DMS79 treated with DMSO at 0.1 percent for 48 hours (cell line): ENCODE measurements at places on chromosomes 2 and 18.
A peak's percentile ranks its signal among the peaks of the same experiment; 100 is the strongest.

DNA sequence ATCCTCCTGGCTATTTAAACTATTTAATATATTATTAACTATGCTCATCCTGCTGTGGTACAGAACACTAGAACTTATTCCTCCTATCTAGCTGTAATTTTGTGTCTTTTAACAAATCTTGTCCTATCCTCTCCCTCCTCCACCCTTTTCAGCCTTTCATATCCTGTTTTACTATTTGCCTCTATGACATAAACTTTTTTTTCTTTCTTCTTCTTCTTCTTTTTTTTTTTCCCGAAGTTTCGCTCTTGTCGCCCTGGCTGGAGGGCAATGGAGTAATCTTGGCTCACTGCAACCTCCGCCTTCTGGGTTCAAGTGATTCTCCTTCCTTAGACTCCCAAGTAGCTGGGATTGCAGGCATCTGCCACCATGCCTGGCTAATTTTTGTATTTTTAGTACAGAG is 201.5 kb downstream of the LPIN1 start:
- DNase-seq: no peak

DNA sequence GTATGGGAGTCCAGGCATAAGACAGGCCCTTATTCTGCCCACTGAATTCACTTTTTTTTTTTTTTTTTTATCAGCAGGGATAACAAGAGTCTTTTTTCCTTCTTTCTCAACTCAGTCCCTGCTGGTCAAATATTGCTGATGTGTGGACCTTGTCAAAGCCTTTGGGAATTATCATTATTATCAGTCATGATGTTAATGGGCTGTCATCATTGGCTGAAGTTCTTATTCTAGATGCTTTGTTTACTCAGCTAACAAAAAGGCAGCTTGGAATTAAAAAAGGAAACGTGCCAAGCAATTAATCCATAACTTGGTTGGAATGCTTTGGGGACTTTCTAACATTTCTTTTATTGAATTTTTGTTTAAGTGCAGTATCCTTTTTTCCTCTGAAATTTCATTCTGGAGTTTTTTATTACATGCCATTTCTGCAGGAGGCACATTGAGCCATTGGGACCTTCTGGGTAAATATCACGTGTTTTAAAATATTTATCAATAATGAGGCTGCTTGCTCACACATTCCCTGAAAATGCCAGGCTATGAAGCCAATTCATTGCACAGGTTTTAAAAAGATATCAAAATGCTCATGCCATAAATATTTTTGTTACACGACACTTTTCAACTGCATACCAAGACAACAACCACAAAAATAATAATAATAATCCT is 246.3 kb downstream of the TXNL1 start:
- no peak for DNase-seq

GRCh38 chr18:50053111-50053510 is 141.8 kb downstream of the MYO5B start:
- DNase-seq: no peak

DNA sequence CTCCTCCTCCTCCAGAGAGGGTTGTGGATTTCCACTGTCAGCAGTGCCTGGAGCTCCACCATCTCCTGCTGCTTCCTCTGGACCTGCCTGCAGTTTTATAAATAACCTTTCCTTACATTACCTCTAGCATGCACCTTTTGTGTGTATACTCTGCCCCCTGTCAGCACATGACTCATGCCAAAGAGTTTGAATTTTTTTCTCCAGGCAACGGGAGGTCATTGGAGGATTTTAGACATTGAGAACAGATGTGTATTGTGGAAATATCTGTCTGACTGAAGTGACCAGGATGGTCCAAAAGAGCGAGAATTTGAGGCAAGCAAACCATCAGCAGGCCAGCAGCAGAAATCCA is 31.7 kb downstream of the IL37 start:
- no peak for DNase-seq

DNA sequence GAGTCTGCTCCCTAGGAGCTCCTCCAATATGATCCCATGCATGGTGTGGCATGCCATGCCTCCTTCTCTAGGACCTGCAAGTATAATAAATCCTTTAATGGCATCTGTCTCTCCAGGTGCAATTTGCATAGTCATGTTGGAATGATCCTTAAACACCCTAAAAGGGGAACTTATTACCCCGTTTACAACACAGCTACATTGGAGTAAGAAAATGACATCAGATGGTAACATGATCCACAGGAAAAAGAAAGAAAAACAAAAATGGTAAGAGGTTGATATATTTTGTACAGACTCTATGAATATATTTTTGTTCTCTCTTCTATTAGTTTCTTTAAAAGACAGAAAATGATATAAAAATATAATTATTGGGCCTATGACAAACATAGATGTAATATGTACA is 79.0 kb downstream of the CRACDL start:
- no peak for DNase-seq

DNA sequence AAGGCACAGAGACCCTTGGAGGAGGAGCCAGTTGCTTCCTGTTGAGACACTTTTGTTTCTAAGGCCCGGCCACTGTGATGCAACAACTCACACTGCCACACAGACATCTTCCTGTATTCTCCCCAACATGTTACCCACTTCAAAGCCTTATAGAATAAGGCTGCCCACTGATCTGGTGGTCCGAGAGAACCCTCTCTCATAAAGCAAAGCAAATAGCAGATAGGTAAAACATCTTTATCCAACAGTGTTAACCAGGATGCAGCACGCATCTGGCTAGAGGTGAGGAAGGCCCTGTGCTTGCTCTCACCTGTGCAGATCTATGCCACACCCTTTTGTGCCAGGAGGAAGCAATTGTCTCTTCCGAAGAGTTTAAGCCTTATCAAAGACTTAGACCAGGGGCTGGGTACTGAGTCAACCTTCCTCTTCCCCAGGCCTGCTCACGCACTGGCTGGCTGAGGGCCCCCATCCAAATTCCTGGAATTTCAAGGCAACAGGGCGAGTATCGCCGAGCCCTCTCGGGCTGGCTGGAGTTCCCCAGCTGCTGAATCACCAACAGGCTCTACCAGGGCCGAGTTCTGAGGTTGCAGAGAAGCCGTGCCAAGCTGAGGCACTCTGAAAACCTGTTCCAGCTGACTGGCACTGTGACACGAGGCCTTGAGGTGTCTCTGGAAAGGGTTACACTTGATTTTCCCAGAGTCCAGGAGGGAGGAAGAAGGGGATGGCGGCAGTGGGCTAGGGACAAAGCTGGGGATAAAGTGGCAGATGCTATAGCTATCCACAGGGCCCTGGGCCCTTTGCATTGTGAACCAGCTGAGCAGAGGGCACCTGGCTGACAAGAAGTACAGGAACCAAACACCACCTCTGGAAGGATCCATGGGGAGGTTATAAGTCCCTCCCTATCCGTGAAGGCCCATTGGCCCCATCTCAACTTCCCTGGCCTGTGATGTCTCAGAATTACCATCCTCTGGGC is 29.3 kb downstream of the TGFA start:
- peak; percentile 39 for DNase-seq

DNA sequence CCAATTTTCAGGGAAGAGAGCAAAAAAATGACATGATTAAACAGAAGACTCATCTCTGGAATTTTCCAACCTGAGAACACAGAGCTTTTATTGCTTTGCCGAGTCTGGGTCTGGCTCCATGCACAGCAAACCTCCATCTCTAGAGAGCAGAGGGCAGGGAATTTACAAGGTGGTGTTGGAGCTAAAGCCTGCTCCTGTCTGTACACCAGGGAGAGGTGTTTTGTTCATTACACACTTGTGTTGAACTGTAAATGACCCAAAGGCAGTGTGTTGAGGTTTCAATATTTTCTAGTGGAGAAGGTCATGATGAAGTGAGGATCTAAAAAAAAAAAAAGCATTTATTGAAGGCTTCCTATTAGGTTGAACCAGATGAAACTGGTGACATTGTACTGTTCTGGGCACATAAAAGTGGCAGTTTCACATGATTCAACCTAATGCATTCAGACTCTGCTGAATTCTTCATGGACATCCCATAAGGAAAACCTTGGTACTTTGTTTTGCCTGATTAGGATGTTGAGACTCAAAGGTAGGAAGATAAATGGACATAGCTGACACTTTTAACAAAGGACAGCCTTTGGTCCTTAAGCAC is 238.3 kb downstream of the CLIP4 start:
- DNase-seq: no peak

DNA sequence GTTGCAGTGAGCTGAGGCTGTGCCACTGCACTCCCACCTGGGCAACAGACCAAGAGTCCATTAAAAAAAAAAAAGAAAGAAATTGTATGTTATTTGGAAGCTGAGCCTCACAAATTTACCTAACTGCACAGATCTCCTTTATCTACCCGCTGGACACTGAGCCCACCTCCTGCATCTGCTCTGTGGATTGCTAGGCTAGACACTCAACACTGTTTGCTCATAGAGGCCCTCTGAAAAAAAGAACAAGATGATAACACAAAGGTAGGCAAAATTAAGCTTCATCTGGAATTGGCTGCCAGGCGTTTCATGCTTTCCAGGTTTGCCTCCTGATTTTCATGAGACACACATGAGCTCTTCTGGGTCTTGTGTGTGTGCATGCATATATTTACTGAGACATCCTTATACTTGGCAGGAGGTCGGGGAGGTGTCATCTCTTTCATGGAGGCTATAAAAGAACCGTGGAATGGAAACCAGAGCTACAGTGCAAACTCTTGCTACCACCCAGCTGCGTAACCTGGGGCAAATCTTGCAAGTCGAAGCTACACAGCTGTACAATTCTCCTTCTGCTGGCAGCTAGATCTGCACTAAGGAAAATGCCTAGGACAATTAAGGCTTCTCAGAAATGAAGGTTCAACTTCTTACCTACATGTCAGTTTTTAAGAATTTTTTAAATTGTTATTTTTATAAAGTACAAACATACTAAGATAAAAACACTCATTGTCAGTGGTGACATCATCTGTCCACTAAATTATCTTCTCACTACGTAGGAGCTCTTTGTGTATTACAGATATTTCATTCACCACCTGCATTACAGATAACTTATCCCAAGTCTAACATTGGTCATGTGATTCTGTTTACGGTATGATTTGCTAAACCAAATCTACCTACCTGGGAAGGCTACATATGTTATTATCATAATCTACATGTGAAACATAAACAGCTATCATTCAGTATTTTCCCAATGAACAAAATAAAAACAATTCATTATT is 63.1 kb downstream of the CABYR start:
- no peak for DNase-seq

DNA sequence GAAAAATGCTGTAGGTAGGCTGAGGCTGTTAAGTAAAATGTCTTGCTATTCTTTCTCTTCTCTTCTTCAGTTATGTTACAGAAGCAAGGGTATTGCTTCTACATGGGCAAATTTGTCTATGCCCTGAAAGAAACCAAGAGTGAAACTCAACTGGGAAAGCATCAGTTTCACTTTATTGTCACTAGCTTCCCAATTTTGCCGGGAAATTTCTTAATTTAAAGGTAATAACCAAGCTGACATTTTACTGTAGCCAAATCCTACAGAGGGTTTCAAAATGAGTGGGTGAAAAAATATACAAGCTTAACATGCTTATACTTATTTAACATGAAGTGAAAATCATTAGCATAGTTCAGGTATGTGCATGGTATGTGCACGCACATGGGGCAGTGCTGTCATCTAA is 3.2 kb downstream of the TANK start:
- no peak for DNase-seq

DNA sequence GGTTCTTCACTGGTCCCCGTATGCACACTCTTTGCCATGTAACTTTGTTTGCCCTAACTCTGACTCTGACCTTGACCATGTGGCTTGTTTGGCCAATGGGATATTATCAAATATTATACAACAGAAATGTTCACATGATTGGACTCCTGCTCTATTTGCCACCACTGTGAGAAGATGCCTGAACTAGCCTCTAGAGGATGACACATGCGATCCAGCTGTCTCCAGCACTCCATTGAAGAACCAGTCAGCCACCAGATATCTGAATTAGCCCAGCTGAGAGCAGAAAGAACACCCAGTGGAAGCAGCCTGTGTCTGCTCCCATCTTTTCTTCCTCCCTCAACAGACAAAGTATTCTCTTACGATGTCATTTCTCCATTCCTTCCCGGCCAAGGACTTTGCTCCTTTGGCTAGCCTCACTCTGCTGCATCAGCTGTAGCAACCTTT is 412.1 kb downstream of the IRS1 start:
- no peak for DNase-seq

DNA sequence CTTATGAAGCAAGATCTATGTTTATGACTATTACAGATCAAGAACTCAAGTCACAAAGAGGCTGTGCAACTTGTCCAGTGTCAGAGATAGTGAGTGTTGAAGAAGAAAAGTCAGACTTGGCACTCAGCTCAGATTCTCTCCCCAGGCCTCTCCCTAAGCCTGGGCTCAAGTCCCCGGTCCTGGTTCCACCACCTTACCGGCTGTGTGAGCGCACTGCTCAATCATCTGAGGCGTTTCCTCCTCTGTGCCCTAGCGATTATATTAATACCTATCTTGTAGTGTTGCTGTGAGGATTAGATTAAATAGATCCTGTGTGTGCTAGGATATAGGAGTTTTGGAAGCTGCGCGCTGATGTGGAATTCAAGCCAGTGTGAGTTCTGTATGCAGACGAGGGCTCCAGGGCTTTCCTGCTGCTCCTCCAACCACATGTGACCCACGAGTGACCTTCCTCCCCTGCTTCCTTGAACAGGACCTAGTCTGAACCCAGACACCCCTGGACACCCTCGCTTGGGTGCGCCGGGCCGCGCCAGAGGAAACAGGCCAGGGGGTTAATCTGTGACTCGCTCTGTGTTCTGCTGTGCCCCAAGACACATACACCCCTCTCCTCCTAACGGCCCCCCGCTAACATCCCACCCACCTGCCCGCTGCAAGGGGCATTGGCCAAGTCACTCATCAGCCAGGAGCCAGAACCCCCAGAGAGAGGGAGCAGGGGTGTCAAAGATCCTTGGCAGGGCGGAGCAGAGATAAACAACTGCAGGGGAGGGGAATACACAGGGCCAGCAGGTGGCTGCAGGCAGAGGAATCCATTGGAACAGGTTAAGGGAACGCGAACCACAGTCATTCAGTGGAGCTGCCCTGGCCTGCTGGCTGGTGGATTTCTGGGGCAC is 38.3 kb downstream of the TNS1 start:
- no peak for DNase-seq

- no peak for DNase-seq
Measured at GRCh38 chr18:47120428-47120827, 29.9 kb downstream of the HDHD2 start.

DNA sequence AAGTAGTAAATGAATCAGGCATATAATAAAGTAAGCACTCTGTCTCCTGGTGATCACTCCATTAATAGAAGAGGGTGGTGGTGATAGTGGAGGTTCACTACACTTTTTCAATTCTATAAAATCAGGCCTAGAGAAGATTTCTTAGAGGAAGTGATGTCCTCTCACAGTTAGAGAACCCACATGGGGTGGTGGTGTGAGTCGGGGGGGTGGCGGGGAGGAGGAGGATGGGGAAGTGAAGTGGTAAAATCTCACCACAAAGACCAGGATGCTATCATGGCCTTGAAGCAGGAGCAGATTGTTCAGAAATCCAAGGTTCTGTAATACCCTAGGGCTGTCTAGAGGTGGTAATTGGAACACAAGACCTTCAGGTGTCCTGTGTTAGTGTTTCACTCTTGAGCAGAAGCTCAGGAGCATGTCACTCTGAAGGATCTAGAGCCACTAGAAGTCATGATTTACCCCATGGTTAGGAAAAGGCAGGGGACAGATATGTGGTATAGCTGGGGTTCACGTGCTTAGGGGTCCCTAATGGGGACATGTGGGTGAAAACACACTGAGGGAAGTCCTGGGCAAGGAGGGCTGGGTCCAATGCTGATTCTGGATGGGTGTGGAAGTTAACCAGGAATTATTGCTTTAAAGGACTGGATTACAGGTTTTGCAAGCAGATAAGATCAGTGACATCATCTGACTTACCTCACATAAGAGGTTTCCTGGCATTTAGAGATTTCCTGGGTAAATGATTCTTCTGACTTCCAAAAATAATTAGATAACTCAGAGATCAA is 31.0 kb downstream of the RNF125 start:
- DNase-seq: no peak

- no peak for DNase-seq
Measured at GRCh38 chr2:234655706-234656105, 158.8 kb upstream of the ARL4C start.
